Testis (tissue), 5 donors: ENCODE measurements at places on chromosomes 12 and 14. TPM values are rescaled to one million over a fixed set of nuclear protein-coding genes. Genes with fewer than 3 reads are reported as not detected.

CACNA1C gene
- total RNA-seq, result 20.3 TPM

NRL gene
- 6.6 TPM for total RNA-seq

STAC3 gene
- 5.0 TPM for total RNA-seq

GARIN6 gene
- total RNA-seq, result 7.8 TPM

DYRK2 gene
- total RNA-seq, result 18.4 TPM

CD69 gene
- total RNA-seq, result 2.1 TPM

ZNF219 gene
- total RNA-seq, result 42.8 TPM

KRT80 gene
- total RNA-seq, result 0.94 TPM

RAPGEF3 gene
- 24.6 TPM for total RNA-seq

CTSG gene
- not detected for total RNA-seq

DRAM1 gene
- total RNA-seq, result 4.5 TPM

PLCZ1 gene
- total RNA-seq, result 13.4 TPM
